Thoracic aorta (tissue), 2 donors: ENCODE measurements at places on chromosomes 4 and X. TPM values are rescaled to one million over a fixed set of nuclear protein-coding genes. Genes with fewer than 3 reads are reported as not detected.

GRCh38 chrX:18888281-18888680, 95.6 kb downstream of the PHKA2 start:
- DNase-seq = no peak

DNA sequence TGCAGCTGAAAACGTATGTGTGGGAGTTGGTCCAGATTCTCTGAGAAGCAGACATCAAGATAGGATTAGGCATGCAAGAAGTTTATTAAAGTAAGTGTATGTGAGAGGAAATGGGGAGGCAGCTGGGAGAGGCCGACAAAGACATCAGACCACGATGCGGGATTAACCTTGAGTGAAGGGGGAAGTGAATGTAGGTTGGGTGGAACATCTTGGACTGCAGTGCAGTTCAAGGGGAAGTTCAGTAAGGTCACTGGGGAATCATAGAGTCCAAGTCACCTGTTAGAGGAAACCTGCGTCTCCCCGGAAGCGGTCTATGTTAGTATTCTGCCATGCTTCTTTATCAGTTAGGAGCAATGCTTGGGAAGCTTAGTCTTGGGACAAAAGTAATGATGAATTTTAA, 22.0 kb downstream of the CXCL8 start:
- DNase-seq = no peak

DNA sequence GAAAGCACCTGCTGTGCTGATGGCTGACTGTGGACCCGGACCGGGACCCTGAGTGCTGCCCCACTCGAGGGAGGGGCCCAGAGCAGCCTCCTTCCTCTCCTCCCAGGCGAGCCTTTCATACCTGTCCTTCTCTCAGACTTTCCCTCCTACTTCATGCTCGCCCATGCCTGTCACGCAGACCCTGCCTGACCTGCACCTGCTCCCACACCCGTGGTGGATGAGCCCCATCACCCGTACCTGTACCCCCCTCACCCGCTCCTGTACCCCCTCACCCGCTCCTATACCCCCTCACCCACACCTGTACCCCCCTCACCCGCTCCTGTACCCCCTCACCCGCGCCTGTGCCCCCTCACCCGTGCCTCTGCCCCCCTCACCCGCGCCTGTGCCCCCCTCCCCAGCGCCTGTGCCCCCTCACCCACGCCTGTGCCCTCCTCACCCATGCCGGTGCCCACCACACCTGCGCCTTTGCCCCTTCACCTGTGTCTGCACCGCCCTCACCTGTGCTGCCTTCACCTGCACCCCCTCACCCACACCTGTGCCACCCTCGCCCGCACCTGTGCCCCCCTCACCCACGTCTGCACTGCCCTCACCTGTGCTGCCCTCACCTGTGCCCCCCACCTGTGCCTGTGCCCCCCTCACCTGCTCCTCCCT, 5.8 kb downstream of the MAEA start:
- DNase-seq = no peak

- DNase-seq = no peak
These were observed 567.9 kb upstream of the HTR2C start for GRCh38 chrX:114015966-114016365.

- no peak for DNase-seq
These were observed 178.5 kb downstream of the NHS start for GRCh38 chrX:17553469-17553868.

DNA sequence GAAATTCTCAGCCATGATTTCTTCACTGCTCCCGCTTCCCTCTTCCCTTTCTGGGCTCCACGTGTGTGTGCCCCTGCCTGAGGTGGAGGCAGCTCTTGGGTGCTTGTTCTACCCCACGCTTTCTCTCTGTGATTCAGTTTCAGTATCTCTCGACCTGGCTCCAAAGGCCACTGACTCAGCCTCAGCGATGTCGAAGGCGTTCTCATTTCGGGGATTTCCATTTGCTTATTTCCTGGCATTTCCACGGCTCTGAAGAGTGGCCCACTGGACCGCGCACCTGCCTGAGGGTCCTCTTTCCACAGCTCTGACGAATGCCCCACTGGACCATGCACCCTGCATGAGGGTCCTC, 52.4 kb downstream of the GAK start:
- no peak for DNase-seq

- DNase-seq = no peak
These were observed 6.7 kb upstream of the SH3BP2 start for GRCh38 chr4:2786152-2786671.

DNA sequence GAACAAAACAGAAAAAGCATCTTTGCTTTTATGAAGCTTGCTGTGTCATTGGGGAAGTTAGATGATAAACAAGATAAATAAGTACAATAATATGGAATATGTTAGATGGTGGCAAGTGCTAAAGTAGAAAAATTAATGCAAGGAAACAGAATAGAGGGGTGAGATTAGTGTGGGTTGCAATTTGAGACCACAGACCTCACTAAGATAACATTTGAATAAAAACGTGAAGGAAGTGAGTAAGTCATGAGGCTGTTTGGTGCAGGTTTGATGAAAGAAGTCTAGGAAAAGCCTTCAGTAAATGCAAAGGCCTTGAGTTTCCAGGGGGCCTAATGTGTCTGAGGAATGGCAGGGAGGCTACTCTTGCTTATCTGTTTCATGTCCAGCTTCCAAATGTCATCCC, 102.5 kb downstream of the CFAP299 start:
- DNase-seq = no peak

DNA sequence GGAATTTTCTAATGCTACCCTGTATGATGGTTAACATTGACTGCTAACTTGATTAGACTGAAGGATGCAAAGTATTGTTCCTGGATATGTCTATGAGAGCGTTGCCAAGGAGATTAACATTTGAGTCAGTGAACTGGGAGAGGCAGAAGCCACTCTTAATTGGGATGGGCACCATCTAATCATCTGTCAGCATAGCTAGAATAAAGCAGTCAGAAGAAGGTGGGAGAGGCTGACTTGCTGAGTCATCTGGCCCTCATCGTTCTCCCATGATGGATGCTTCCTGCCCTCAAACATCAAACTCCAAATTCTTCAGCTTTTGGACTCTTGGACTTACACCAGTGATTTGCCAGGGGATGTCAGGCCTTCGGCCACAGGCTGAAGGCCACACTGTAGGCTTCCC, 878.5 kb downstream of the PCDH7 start:
- no peak for DNase-seq

DNA sequence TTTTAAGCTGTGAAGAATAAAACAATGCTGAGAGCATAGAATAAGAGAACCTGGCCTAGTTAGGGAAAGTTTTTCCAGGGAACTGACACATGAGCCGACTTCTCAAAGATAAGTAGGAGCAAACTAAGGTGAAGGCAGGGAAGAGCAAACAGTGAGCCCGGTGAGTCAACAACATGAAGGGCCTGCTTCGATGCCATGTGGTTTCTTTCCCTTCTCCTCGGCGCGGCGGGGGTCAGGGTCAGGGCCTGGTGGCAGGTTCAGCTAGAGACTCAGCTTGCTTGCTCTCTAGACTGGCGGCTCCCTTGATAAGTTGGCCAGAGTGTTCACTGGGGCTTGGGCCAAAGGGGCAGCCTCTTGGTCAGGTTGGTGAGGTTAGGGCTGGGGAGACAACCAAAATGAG, 81.1 kb downstream of the DLG3 start:
- DNase-seq = no peak

DNA sequence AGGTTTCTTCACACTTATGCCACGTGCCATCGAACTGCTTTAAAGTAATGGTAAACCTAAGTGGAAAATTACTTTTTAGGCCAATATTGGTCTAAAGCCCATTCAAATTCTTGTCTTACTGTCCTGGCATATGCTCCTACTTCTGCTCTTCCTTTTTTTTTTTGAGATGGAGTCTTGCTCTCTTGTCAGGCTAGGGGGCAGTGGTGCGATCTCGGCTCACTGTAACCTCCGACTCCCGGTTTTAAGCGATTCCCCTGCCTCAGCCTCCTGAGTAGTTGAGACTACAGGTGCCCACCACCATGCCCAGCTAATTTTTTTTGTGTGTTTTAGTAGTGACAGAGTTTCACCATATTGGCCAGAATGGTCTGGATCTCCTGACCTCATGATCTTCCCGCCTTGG, 129.0 kb upstream of the TECRL start:
- no peak for DNase-seq

DNA sequence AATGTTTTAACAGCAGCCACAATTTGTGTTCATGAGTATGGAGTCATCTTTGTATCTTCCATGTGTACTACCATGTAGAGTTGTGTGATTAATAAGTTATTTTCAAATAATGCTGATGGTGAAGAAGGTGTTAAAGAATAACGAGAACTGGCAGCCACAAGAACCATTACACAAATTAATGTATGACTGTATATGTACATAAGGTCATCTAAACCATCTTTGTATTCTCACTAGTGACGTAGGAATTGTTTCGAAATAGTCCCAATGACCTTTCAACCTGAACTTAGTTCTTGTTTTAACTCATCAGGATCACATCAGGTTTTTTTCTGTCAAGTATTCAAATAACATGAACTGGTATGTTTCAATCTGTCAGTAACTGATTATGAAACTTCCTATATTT, 48.3 kb upstream of the NOCT start:
- DNase-seq = no peak

GRCh38 chr4:60780874-60781273, 419.3 kb upstream of the ADGRL3 start:
- no peak for DNase-seq

DNA sequence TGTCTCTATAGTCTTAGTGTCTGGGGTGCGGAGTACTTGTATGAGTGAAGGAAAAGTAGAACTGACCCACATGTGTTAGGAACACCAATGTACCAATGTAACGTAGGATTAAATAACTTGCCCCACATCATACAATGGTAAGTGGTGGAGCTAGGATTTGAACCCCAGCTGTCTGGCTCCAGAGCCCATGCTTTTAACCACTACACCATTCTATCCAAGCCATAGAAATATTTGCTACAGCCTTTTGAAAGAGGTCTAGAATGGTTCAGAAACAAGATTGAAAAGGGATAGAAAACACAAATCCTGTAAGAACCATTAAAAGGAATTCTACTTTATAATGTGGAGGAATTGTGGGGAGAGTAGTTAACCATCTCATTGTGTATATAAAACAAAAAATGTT, 169.9 kb upstream of the ATP6AP2 start:
- DNase-seq = no peak

DNA sequence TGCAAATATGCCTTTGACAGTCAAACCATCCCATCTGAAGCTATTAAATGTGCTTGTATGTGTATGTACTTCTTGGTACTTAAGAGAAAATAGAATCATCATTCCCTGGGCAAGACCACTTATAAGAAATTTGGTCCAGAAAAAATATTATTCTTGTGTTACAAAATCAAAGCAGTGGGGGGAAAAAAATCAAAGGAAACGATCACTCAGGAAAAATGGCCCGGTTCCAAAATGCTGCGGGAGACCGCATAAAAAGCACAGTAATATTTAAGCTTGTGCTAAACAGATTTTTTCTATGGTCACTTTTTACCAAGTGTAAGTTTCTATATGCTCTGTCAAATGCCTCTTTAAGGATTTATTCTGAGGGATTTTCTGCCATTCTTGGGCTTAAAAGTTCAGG, 36.1 kb downstream of the RAI2 start:
- no peak for DNase-seq

- DNase-seq = peak; percentile 39
These were observed 35.9 kb upstream of the GRPEL1 start for GRCh38 chr4:7103607-7104365.

GRCh38 chrX:15755091-15755490, 17.0 kb downstream of the CA5B start:
- no peak for DNase-seq

- DNase-seq = no peak
These were observed 29.1 kb downstream of the MCUB start for GRCh38 chr4:109589119-109589518.

- no peak for DNase-seq
These were observed 204.9 kb downstream of the GBA3 start for GRCh38 chr4:22897520-22898108.

- DNase-seq = no peak
These were observed 41.8 kb upstream of the UGT2B15 start for GRCh38 chr4:68712207-68712606.

DNA sequence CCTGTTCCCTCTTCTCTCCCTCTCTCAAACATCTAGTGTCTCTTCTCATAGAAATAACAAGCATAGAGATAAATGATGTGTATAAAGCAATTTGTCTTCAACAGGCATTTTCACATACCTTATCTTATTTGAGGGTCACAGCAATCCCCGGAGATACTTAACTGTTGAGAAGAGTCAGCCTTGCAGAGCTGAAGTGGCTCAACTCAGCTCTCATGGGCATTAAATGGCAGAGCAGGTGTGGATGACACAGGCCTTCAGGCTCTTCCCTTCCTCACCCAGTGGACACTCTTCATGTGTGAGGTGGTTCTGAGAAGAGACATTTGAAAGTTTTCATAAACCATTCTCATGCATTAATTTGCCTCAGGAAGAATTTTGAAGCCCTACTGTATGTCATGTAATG, 134.2 kb downstream of the AFF2 start:
- DNase-seq = no peak

DNA sequence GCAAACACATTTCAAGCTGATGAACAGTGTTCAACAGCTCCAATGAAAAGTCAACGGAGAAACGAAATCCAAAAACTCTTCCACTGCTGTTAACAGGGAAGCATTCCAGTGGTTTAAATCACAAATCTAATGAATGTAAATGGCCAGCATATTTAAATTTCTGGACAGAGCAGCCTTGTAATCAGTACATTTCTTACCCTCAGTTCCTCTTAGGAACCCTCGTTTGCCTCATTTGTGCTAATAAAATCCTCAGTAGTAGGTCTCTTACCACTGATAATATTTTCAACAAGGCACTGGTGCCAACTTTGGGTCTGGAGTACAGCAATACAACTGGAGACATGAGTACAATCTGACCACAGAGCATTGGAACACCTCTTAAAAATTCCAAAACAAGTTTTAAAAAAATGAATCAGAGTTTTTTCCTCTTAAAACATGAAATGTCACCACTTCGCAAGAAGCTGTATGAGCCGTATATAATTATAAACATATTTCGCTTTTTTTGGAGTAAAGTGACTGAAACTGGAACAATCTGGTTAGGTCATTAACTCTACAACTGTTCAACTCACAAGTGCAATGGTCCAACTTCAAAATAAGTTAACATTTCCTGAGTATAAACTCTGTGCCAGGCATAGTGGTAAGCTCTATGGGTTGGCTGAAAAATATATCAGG, 211.2 kb downstream of the CPEB2 start:
- DNase-seq = no peak

- no peak for DNase-seq
These were observed 88.4 kb downstream of the EVC start for GRCh38 chr4:5799406-5799805.

GRCh38 chr4:166435449-166435848, 562.4 kb downstream of the TLL1 start:
- no peak for DNase-seq

GRCh38 chrX:68403038-68403437, 30.3 kb downstream of the OPHN1 start:
- DNase-seq = no peak

- no peak for DNase-seq
These were observed 94.4 kb downstream of the ARHGAP10 start for GRCh38 chr4:147826288-147826646.

MFAP3L gene
- 15.2 TPM for total RNA-seq

GPR173 gene
- 2.7 TPM for total RNA-seq

SSX2 gene
- total RNA-seq = not detected

DIAPH2 gene
- 42.4 TPM for total RNA-seq

NPNT gene
- 167 TPM for total RNA-seq

POLA1 gene
- total RNA-seq = 20.6 TPM

THAP9 gene
- total RNA-seq = 2.7 TPM

SLC9B1 gene
- total RNA-seq = not detected

GPR82 gene
- 0.41 TPM for total RNA-seq

TCP11X2 gene
- not detected for total RNA-seq
